ENCODE measurements at places on chromosomes 2 and 18.

GRCh38 chr18:13176847-13177246 is 41.7 kb upstream of the LDLRAD4 start:
- peak; percentile 10 for DNase-seq

DNA sequence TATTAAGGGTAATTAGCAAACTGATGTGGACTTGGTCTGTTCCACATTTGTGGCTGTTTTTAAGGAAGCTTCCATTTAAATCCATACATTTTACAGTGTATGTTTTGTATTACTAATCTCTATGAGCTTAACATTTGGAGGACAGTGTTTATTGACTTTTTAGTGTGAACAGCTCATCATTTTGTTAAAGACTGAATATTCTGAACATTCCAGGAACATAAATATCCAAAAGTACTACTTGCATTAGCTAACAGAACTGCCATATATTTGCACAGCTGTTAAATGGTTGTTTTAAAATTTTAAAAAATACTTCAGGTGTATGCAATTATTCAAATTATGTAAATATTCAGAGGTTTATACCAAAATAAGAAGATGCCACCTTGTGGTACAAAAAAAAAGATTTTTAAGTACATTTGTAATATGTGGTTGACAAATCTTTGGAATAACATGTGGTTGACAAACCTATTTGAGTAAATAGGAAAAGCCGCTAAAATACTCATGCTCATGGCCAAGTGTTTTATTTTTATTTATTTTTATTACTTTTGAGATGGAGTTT is 439.7 kb upstream of the FANCL start:
- no peak for DNase-seq

DNA sequence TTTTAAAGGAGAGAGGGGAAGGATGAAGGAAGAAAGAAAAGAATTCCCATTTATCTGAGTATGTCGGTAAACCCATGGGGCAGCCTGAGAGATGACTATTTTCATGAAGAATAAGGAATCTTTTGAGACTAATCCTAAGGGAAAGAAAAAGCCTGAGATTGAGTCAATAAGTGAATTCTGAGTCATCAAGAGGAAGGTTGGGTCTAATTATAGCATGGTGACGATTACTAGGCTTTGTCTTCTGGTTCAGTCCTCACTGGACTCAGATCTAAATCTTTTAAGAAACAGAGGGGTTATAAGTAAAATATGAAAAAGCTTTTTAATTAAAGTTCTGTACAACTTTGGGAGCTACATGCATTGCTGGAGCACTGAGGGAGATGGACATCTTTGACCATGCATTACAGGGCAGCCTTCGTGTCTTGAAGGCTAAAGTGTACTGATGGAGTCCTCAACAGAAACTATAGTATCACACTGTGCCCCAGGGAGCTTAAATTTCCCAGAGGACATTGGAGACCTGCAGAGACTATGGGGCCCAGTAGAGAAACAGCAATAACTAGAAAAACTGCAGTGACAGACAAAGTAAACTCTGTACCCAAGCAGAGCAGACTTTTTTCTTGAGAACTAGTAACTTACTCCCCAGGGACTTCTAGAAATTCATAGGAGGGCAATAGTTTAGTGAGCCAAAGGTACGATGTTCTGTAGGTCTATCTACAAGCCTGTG is 260.9 kb downstream of the RAD51AP2 start:
- DNase-seq = no peak

GRCh38 chr2:56811401-56811800 is 627.6 kb downstream of the CCDC85A start:
- no peak for DNase-seq
